ENCODE measurements at places on chromosomes 3 and 15. TPM values are rescaled to one million over a fixed set of nuclear protein-coding genes. Genes with fewer than 3 reads are reported as not detected.

DNA sequence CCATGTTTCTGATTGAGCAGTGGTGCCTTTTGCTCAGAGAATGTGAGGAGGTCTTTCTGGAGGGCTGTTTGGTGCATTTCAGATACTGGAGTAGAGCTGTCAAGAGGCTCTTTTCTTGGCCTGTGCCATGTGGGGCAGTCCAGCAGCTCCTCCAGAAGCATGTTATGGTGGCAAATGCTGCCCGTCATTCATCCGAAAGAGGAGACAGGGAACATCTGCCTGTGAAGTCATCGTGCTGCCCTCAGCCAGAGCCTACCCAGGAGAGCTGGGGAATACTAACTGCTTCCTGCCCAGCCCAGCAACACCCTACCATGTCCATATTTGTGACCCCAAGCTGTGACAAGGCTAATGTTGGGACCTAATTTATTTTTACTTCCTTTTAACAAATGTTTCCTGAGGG, 82.2 kb upstream of the SLC6A6 start:
- H3K27me3 ChIP-seq, result no peaks in the 10 kb centered on the region
- no peak for DNase-seq
- no peaks in the 10 kb centered on the region for H3K4me1 ChIP-seq

- no peak overlapping the region for H3K4me3 ChIP-seq
- H3K27ac ChIP-seq, result no peak overlapping the region
- H3K36me3 ChIP-seq, result no peaks in the 10 kb centered on the region
- no peak for DNase-seq
- H3K4me1 ChIP-seq, result no peaks in the 10 kb centered on the region
Observed at GRCh38 chr3:81908561-81908960, 147.1 kb upstream of the GBE1 start.

DNA sequence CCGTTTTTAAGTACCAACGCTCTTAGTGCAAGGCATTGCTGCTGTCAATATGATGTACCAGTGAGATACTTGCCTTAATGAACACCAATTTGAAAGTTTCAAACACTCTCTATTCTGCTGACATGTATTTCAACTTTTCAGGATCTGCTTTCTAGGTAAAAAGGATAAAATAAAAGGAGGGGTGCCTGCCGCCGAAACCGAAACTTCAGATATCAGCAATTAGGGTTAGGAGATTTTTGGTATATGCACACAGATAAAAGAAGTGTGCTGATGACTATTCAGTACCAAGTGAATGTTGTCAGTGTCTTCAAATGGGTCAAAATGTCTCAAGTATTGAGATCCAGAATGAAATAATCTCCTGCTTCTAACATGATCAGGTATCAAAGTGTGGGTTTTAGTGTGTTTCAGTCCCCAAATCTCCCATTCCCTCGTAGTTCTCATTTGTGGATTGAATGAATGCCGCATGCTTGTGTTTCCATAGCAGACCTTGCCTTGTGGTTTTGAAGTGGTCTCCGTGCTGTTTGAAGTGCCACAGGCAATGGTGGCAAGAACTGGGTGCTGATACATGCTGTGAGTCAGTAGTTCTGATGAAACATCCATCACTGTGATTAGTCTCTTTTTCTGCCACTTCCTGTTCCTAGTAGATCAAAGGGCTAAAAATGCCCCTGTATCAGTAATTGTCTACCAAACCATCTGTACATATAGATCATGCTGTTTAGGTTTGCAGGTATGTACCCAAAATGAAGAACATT, 22.5 kb downstream of the CHST14 start:
- H3K36me3 ChIP-seq, result no peaks in the 10 kb centered on the region
- H3K4me1 ChIP-seq, result peaks cover 28% of the 10 kb centered on the region
- H3K4me3 ChIP-seq, result peak overlapping the region; percentile 4
- H3K27ac ChIP-seq, result peak overlapping the region; percentile 14

- H3K4me1 ChIP-seq, result no peaks in the 10 kb centered on the region
- no peaks in the 10 kb centered on the region for H3K27me3 ChIP-seq
- no peaks in the 10 kb centered on the region for H3K36me3 ChIP-seq
- H3K4me3 ChIP-seq, result no peak overlapping the region
Observed at GRCh38 chr3:147305533-147306250, 100.7 kb downstream of the ZIC4 start.

MUC20 gene
- 0.84 TPM for total RNA-seq

WDR49 gene
- total RNA-seq, result not detected

DNA sequence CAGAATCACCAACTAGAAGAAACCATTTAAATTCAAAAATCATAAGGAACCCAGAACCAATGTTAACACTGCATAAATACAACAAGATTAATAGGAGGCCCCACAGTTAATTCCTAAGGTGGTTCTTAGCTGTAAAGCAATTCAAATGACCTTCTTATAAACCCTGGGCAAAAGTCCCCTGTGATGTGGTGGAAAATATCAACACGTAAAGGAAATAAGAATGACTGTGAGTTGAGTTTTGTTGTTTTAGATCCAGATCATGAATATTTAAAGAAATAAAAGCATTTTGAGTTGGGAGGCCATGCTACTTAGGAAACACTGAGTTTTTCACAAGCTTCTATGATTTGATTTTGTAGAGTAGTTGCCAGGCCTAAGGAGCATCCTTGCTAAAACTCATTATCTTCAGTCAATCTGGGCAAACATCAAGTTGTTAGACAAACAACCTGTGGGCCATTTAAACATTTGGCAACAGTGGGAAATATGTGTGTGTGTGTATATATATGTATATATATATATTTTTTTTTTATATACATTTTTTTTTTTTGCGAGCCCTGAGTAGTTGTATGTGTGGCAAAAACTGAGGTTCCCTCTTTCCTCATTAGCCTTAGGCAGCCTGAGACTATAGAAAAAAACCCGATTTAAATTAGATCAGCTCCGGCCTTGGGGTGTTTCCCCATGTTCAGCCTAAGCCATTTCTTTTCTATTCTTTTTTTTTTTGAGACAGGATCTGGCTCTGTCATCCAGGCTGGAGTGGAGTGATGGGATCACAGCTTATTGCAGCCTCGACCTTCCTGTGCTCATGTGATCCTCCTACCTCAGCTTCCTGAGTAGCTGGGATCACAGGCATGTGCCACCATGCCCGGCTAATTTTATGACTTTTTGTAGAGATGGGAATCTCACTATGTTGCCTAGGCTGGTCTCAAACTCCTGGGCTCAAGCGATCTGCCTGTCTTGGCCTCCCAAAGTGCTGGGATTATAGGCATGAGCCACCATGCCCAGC, 8.0 kb upstream of the PXK start:
- DNase-seq, result peak; percentile 21
- H3K4me1 ChIP-seq, result peaks cover 42% of the 10 kb centered on the region
- H3K27ac ChIP-seq, result peak overlapping the region; percentile 89
- peak overlapping the region; percentile 16 for H3K4me3 ChIP-seq
- no peaks in the 10 kb centered on the region for H3K27me3 ChIP-seq

- DNase-seq, result no peak
- no peaks in the 10 kb centered on the region for H3K4me1 ChIP-seq
- H3K27me3 ChIP-seq, result no peaks in the 10 kb centered on the region
- H3K4me3 ChIP-seq, result no peak overlapping the region
- H3K27ac ChIP-seq, result no peak overlapping the region
- peaks cover 4% of the 10 kb centered on the region for H3K36me3 ChIP-seq
Observed at GRCh38 chr3:105436687-105437086, 70.0 kb downstream of the ALCAM start.

Data from activated naive CD4-positive, alpha-beta T cell treated with anti-CD3 and anti-CD28 coated beads for 36 hours (primary cell).